Natural killer cell (primary cell): ENCODE measurements at places on chromosomes 2 and 18.

DNA sequence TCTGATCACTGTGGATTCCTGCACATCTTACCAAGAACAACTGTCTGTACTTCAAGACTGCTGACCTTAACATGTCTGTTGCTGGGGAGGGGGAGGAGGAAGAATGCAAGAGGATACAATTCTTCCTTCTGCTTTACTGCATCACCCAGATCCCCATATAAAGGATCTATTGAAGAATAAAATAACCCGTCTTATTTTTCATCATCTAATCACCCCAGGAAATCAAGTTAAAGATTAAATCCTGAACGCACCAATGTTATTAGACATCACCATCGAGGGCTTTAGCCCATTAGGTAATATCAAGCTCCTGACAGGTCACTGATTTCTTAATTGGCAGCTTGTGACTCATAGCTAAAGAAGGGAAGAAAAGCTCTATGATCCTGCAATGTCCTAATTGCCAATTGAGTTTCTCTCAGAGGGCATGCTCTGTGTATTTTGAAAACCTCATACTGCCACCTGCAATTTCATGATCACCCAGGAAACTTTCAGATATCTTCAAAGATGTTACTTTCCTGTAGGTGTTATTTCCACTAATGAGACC is 75.4 kb upstream of the KCNE4 start:
- H3K36me3 ChIP-seq: no peaks in the 10 kb centered on the region
- peaks cover 4% of the 10 kb centered on the region for H3K27me3 ChIP-seq
- H3K4me1 ChIP-seq: no peaks in the 10 kb centered on the region
- no peak overlapping the region for H3K4me3 ChIP-seq
- H3K27ac ChIP-seq: no peak overlapping the region

- no peak for DNase-seq
- H3K27me3 ChIP-seq: no peaks in the 10 kb centered on the region
- no peak overlapping the region for H3K4me3 ChIP-seq
- no peaks in the 10 kb centered on the region for H3K4me1 ChIP-seq
These were observed 39.5 kb downstream of the TMEM247 start for GRCh38 chr2:46518861-46519260.

GRCh38 chr18:11689669-11690565 is 853 bp downstream of the GNAL start:
- H3K27me3 ChIP-seq: peaks cover 26% of the 10 kb centered on the region
- H3K4me3 ChIP-seq: no peak overlapping the region
- H3K27ac ChIP-seq: no peak overlapping the region
- no peaks in the 10 kb centered on the region for H3K36me3 ChIP-seq
- peaks cover 11% of the 10 kb centered on the region for H3K4me1 ChIP-seq

- H3K4me1 ChIP-seq: peaks cover 25% of the 10 kb centered on the region
- H3K4me3 ChIP-seq: no peak overlapping the region
- no peaks in the 10 kb centered on the region for H3K27me3 ChIP-seq
- no peak overlapping the region for H3K27ac ChIP-seq
These were observed 2.7 kb downstream of the RPL31 start for GRCh38 chr2:101004620-101005325.

GRCh38 chr2:181463588-181463987 is 6.4 kb downstream of the ITGA4 start:
- DNase-seq: peak; percentile 35
- H3K4me3 ChIP-seq: no peak overlapping the region
- peaks cover 14% of the 10 kb centered on the region for H3K4me1 ChIP-seq
- peak overlapping the region; percentile 57 for H3K27ac ChIP-seq
- H3K36me3 ChIP-seq: peaks cover 41% of the 10 kb centered on the region

GRCh38 chr18:79587226-79587741 is 92.3 kb upstream of the CTDP1 start:
- H3K36me3 ChIP-seq: no peaks in the 10 kb centered on the region
- no peak overlapping the region for H3K4me3 ChIP-seq
- no peaks in the 10 kb centered on the region for H3K4me1 ChIP-seq
- no peak for DNase-seq

DNA sequence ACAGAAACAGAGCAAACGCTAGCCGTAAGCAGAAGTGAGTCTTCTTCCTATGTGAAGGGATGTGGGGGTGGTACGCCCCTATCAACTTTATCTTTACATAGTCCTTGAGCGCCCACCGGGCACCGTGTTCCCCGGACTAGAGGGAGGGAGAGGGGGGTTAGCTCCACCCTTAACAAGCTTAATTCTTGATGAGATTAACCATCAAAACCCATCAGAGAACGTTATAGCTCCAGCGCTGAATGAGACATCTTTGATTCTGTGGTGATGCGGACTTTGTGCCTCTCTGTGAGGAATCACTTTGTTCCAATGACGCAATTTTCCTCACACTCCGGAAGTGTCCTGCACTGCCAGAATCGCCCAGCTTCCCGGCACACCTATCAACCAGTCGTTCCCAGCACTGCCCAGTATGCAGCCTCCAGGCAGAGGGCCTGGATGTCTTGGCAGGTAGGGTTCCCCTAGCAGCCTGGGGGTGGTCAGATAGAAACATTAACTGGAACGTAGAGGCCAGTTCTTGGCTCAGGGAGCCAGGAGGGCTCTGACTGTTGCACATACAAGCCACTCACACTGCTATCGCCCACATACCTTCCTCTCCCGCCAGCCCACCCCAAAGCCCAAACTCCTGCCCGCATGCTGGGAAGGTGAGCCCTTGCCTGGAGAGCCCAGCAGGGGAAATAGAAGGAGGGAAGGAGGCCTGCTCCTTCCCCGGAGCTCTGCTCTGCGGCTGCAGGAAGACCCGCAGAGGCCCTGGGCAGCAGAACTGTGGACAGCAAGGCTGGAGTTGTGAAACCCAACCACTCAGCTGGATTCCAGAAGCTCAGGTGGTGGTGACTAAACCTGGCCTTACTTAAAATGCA is 1.9 kb upstream of the ODC1 start:
- no peak overlapping the region for H3K27ac ChIP-seq
- H3K4me1 ChIP-seq: peaks cover 22% of the 10 kb centered on the region
- no peak overlapping the region for H3K4me3 ChIP-seq

DNA sequence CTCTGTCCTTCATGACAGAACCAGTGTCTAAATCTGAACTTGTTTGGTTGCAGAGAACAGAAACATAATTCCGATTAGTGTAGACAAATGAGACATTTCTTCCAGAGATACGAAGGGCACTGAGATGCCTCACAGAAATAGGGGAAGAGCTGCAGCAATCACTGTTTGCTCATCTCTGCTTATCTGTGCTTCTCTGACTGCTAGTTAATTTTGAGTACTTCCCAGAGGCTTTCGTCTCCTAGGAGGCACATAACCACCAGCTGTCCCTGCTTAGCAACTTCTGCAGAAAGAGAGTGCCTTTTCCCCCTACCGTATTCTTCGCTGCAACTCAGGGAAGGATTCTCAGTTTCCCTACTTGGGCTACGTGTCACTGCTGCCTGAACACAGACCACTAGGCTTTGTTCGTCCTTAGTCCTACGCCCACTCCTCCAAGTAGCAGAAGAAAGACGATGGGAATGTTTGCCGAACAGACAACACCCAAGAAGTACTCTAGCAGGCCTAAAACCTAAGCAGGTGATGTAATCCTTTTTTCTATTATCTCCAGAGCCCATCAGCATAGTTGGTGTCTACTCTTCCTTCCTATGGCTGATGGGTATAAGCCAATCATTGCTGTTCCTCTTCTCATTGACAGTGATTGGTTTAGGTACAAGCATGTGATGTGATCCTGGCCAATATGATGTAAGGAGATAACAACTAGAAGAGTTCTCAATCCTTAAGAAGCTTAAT is 63.6 kb downstream of the TNP1 start:
- no peaks in the 10 kb centered on the region for H3K4me1 ChIP-seq
- H3K27me3 ChIP-seq: no peaks in the 10 kb centered on the region
- H3K36me3 ChIP-seq: no peaks in the 10 kb centered on the region
- no peak for DNase-seq
- no peak overlapping the region for H3K4me3 ChIP-seq

DNA sequence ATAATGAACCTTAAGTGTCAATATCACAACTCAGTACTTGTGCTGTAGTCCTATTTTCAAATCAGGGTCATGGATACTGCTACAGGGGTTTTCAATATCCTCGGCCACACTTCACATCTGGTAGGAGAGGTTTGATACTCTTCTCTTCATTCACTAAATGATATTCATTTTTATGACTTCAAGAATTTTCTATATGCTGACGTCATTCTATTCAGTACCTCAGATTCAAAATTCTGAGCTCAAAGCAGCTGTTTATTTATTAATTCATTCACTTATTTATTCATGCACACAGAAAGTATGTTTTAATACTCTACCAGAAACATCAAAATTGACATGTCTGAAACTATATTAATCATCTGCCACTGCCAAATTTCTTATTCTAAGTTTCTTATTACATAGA is 866.9 kb upstream of the LRRTM1 start:
- no peaks in the 10 kb centered on the region for H3K27me3 ChIP-seq
- H3K4me3 ChIP-seq: no peak overlapping the region
- H3K36me3 ChIP-seq: no peaks in the 10 kb centered on the region
- DNase-seq: no peak
- no peak overlapping the region for H3K27ac ChIP-seq

GRCh38 chr2:64210816-64211215 is 66.6 kb upstream of the PELI1 start:
- H3K4me3 ChIP-seq: no peak overlapping the region
- no peak overlapping the region for H3K27ac ChIP-seq
- H3K36me3 ChIP-seq: no peaks in the 10 kb centered on the region
- peaks cover 8% of the 10 kb centered on the region for H3K4me1 ChIP-seq

GRCh38 chr18:41353777-41354528 is 601.1 kb upstream of the PIK3C3 start:
- no peak overlapping the region for H3K27ac ChIP-seq
- no peak overlapping the region for H3K4me3 ChIP-seq
- no peaks in the 10 kb centered on the region for H3K4me1 ChIP-seq
- no peaks in the 10 kb centered on the region for H3K27me3 ChIP-seq
- no peak for DNase-seq
- H3K36me3 ChIP-seq: no peaks in the 10 kb centered on the region

- H3K4me3 ChIP-seq: no peak overlapping the region
- no peaks in the 10 kb centered on the region for H3K36me3 ChIP-seq
- no peaks in the 10 kb centered on the region for H3K27me3 ChIP-seq
These were observed 239.8 kb downstream of the HAUS1 start for GRCh38 chr18:46343931-46344372.

DNA sequence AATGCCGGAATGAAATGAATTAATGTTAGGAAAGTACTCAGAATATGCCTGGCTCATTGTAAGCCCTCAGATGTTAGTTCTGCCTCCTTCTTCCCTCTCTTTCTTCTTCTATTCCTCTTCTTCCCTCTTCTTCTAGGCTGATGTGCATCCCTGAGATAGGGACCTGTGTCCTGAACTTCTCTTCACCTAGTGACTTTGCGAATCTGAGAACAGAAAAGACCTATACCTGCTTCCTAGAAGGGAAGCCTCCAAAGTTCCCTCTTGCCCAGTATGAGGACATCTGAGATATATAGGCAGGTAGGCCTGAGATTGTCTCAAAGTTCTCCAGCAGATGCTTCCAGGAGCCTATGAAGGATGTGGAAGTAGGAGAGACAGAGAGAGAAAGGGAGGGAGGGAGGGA is 8.1 kb upstream of the CYP27A1 start:
- H3K36me3 ChIP-seq: no peaks in the 10 kb centered on the region

GRCh38 chr2:62197011-62197924 is 1.4 kb downstream of the B3GNT2 start:
- peak overlapping the region; percentile 81 for H3K27ac ChIP-seq
- H3K4me3 ChIP-seq: peak overlapping the region; percentile 100
- DNase-seq: peak; percentile 75

DNA sequence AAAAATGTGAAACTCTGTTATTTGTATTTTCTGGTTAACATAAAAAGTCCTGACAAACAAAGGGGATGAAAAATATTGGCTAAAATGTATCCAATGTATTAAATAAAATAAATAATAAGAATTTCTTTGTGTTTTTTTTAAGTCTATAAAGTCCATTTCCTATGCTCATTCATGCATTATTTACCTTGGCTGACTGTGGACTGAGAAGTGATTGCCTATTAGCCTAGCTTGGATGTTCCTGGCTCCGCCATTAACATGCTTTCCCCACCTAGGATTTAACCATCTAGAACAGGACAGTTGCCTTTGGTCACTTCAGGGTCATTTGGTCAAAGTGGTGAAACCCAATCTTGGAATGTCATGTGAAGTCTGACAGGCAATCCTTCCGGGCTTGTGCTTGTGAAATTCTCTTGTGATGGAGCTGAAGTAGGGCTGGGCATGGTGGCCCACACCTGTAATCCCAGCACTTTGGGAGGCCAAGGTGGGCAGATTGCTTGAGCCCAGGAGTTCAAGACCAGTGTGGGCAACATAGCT is 60.4 kb upstream of the TANC1 start:
- DNase-seq: no peak
- H3K4me1 ChIP-seq: no peaks in the 10 kb centered on the region
- no peaks in the 10 kb centered on the region for H3K27me3 ChIP-seq
- no peak overlapping the region for H3K27ac ChIP-seq
- no peaks in the 10 kb centered on the region for H3K36me3 ChIP-seq
- H3K4me3 ChIP-seq: no peak overlapping the region

DNA sequence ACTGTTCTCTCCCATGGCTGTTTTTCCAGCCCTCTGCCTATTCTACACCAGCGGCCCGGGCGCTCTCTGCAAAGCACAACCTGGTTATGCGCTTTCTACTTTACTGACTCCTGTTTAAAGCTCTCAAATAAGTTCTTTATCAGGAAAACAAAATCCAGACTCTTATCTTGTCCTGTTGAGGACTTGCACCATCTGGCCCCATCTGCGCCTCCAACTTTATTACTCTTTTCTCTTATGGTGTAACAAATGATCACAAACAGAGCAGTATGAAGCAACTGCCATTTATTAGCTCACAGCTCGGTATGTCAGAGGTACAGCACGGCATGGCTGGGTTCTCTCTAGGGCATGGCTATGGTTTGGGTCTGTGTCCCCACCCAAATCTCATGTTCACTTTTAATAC is 236.5 kb upstream of the NT5C1B start:
- H3K4me3 ChIP-seq: no peak overlapping the region
- H3K4me1 ChIP-seq: no peaks in the 10 kb centered on the region
- no peak overlapping the region for H3K27ac ChIP-seq
- H3K36me3 ChIP-seq: no peaks in the 10 kb centered on the region
- DNase-seq: no peak
